B cell (primary cell): ENCODE measurements at places on chromosomes 11 and 22. TPM values are rescaled to one million over a fixed set of nuclear protein-coding genes. Genes with fewer than 3 reads are reported as not detected.

- no peak for DNase-seq
Measured at GRCh38 chr22:41799486-41800347, 762 bp upstream of the CCDC134 start.

OR52B4 gene
- not detected in 2 replicates for total RNA-seq

THRSP gene
- total RNA-seq, result not detected in 2 replicates

GRCh38 chr22:31344578-31345330 is 1.4 kb downstream of the PATZ1 start:
- peak; percentile 82 for DNase-seq

- DNase-seq, result no peak
Measured at GRCh38 chr11:71446942-71447688, 1.1 kb downstream of the DHCR7 start.

DNA sequence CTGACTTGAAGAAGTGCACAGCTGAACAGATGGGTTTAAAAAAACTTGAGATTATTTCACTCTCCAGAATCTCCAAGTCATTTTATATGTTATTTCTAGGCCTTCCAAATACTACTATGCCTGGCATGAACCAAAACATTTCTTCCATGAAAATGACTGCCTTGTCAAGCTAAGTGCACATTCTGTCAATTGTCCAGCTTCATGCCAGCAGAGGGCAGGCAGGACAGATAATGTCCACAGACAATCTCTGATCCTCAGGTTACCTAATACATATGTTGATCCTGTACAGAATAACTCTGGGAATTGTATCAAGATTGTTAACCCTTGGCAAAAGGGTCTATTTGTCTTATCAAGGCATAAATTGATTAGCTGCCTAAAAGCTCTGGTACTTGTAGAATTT is 229.5 kb downstream of the AASDHPPT start:
- no peak for DNase-seq

CLTCL1 gene
- total RNA-seq, result 5.2 and 5.5 TPM in 2 replicates

DNA sequence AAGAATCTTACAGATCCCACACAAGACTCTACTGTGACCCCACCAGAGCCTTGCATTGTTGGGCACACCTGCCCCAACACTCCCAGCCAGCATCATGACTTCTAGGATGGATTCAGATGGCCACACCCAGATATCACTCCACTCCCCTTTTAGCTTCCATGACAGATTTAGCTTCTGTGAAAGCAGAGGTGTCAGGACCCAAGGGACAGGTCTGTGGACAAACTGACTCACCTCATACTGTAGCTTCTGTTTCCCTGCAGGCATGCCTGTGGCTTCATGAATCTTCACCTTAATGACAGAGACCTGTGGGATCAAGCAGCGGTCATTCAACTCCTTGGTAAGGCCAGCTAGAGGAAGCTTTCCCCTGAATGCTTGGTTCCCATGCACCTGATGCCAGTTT is 8.5 kb upstream of the TBC1D10A start:
- DNase-seq, result no peak

GRCh38 chr11:72293391-72293790 is 49.4 kb upstream of the PHOX2A start:
- no peak for DNase-seq

CASP4 gene
- 72.4 and 82.8 TPM in 2 replicates for total RNA-seq

CARD10 gene
- not detected in 2 replicates for total RNA-seq

GRCh38 chr22:28958611-28959010 is 75.2 kb downstream of the ZNRF3 start:
- no peak for DNase-seq

GRCh38 chr11:69915151-69915500 is 95.9 kb upstream of the FGF3 start:
- DNase-seq, result no peak

DNA sequence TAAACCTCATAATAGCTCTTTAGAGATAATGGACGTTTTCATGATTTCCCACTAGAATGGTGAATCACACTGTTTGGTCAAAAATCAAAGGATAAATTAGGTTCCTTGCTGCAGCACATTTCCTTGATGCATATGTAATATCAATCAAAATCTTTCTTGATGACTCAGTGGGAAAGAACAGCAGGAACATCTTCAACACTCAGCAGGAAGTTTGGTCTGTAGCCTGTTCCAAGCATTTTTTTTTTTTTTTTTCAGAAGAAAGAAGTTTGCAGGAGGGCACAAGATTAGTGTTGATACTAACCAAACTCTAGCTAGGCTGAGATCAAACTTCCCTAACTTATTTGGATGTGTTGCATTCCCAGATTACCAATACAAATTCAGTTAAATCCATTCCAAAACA is 1529.8 kb downstream of the FAM181B start:
- no peak for DNase-seq

CATSPERZ gene
- not detected in 2 replicates for total RNA-seq

DNA sequence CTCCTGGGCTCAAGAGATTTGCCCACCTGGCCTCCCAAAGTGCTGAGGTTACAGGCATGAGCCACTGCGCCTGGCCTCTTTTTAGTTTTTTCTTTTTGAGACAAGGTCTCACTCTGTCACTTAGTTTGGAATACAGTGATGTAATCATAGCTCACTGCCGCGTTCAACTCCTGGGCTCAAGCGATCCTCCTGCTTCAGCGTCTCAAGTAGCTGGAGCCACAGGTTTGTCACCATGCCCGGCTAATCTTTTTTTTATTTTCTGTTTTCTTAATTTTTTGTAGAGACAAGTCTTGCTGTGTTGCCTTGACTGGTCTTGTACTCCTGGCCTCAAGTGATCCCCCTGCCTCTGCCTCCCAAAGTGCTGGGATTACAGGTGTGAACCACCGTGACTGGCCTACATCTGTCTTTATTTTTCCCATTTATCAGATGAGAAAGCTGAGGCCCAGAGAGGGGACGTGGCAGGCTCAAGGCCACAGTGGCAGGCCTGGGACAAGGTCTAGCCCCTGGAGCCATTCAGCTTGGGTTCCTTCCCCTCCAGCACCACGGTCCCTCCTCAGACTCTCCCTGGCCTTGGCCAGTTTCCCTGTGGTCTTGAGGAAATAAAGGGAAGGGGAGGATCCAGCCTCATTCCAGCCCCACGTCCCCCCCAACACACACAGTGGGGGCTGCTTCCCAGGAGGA is 2.8 kb upstream of the KDELR3 start:
- no peak for DNase-seq

DNA sequence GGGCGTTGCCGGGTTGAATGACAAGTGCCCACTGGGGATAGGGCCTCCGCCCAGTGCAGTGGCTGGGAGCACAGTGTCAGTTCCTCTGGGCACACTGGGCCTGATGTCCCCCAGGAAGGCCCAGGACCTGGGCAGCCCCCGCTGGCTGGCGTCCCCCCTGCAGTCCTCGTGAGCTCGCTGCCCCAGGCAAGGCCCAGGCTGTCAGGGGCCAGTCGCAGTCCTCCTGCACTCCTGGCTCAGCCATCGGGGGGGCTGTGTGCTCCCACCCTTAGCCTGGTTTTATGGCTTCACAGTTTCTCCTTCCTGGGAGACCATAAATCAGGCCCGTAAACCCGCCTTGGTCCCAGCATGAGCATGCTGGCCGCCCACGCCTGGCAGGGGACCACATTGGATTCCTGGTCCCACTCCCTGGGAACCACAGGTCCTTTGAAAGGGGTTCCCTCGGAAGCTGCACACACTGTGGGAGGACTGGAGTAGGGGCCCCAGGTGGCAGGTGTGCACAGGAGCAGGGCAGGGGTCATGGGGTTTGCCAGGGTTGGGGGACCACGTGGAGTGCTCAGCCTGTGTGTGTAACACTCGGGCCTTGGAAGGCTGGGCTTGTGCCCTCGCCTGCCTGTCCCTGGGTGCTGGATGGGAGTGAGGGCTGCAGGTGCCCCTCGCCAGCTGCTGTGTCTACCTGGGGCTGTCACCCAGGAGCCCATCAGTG is 113.6 kb downstream of the KCNQ1OT1 start:
- DNase-seq, result no peak

- DNase-seq, result no peak
Measured at GRCh38 chr11:88494848-88495247, 157.3 kb upstream of the CTSC start.

LINC01488 gene
- total RNA-seq, result not detected in 2 replicates

MYRF gene
- 0.27 and 0.34 TPM in 2 replicates for total RNA-seq

GRCh38 chr22:17918840-17919239 is 105.5 kb downstream of the MICAL3 start:
- DNase-seq, result no peak

DNA sequence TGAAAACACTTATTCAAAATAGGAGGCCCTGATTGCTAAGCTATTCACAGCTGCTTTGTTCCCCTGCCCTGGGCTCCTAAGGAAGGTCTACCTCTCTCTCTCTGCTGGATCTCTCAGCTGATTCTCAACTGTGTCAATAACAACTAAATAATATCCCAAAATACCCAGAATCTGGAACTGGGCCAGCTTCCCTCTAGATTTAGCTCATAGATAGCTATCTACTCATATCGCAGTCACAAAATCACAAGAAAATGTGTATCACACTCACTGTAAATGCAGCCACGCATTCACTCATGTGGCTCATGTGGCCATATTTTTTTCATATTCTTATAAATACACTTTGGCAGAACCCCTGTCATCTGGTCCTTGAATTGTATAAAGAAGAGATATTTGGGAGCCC is 555.1 kb downstream of the OPCML start:
- no peak for DNase-seq

- DNase-seq, result no peak
Measured at GRCh38 chr11:43547889-43548381, 132.6 kb upstream of the HSD17B12 start.

DNA sequence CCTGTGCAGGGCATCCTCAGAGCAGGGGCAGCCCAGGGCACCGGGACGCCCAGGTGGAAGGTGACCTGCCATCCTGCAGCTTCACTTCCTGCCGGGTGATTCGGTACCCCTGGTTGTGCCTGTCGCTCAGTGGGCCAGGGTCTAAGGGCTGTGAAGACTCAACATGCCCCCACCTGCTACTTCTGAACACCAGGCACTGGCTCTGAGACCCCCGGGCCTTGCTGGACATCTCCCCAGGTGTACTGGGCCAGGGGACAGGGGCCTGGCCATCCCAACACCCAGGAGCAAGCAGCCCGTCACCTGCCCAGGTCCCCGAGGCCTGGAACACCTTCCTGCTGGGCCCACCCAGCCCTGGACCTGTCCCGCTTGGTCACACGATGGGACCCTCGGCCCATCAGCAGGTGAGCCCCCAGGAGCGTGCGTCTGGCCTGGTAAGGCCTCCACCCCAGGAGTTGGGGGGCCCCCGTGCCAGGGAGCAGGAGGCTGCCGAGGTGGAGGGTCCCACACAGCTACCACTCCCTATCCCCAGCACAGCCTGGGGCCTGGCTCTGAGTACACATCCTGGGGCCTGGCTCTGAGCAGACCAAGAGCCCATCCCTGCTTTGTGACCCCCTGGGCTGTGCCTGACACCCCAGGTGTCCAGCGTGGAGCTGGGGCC is 3.9 kb upstream of the MUC5B start:
- no peak for DNase-seq

- DNase-seq, result no peak
Measured at GRCh38 chr11:114255289-114255688, 40.9 kb upstream of the NNMT start.

GRCh38 chr11:71309181-71309580 is 56.8 kb upstream of the SHANK2 start:
- DNase-seq, result no peak

CREB3L1 gene
- not detected in 2 replicates for total RNA-seq

- DNase-seq, result no peak
Measured at GRCh38 chr11:58866788-58867187, 22.3 kb upstream of the GLYATL2 start.

GRCh38 chr11:118434553-118435289 is 1.6 kb upstream of the KMT2A start:
- DNase-seq, result peak; percentile 62

PGM2L1 gene
- total RNA-seq, result 8.4 and 12.6 TPM in 2 replicates

DNA sequence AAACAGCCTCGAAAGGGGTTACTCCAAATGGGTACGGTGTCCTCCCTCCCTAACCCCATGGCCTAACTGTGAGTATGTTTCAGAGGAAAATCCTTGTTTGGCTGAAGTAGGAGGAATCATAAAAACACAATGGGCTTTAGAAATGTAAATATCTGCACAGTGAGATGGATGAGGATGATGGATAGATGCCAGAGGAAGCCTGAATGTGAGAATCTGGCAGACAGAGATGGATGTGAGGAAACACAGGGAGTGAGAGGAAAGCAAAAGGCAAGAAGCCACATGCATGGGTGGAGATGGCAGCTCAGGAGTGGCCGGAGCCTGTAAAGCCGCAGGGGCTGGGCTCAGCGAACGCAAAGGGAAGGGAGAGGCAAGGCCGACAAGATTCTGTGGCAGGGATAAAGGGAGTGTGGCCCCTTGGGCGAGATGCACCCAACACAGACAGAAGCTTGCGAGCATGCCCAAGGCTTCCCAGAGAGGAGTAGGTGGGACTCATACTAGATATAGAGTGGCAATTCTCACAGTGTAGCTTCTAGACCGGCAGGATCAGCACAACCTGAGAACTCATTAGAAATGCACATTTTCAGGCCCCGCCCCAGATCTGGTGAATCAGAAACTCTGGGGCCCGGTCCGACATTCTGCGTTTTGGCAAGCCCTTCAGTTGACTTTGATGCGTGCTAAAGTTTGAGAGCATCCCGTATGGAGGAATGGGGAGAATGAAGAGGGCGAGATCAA is 237.3 kb upstream of the CADM1 start:
- DNase-seq, result no peak
